Colonic mucosa (tissue), 4 donors: ENCODE measurements at places on chromosomes 12 and 14.

GRCh38 chr14:100621806-100622205, 34.6 kb upstream of the BEGAIN start:
- DNase-seq: peak; percentile 21

DNA sequence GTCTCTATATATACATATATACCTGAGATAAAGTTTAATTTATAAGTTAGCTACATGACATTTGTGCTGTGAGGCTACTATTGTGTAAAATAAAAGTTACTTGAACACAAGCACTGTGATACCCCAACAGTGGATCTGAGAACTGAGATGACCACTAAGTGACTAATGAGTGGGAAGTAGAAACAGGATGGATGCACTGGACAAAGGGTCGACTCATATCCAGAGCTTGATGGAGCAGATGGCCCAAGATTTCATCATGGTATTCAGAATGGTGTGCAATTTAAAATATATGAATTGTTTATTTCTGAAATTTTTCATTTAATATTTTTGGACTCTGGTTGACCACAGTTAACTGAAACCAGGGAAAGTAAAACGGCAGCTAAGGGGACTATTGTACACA, 908.6 kb upstream of the MDGA2 start:
- DNase-seq: no peak

DNA sequence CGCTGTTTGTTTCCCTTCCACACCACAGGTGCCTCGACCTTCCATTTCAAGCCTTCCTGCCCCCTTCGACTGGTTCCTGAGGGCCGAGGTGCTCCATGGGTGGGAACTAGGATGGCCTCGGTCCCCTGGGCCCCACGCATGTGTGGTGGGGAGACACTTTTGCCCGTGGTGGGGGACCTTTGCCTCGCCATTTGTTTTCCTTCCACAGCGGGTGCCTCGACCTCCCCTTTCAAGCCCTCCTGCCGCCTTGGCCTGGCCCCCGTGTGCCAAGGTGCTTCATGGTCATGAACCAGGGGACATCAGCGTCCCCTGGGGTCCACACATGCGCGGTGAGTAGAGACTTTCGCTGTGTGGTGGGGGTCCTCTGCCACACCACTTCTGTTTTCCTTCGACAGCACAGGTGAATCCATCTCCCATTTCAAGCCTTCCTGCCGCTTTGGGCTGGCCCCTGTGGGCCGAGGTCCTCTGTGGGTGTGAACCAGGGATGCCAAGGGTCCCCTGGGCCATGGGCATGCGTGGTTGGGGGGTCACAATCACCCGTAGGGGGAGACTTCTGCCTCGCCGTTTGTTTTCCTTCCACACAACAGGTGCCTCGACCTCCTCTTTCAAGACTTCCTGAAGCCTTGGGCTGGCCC, 364.4 kb downstream of the ALG10 start:
- DNase-seq: no peak

GRCh38 chr12:123387508-123388176, 3.7 kb downstream of the KMT5A start:
- no peak for DNase-seq

- DNase-seq: no peak
Observed at GRCh38 chr12:57846285-57846576, 298 bp downstream of the CTDSP2 start.

DNA sequence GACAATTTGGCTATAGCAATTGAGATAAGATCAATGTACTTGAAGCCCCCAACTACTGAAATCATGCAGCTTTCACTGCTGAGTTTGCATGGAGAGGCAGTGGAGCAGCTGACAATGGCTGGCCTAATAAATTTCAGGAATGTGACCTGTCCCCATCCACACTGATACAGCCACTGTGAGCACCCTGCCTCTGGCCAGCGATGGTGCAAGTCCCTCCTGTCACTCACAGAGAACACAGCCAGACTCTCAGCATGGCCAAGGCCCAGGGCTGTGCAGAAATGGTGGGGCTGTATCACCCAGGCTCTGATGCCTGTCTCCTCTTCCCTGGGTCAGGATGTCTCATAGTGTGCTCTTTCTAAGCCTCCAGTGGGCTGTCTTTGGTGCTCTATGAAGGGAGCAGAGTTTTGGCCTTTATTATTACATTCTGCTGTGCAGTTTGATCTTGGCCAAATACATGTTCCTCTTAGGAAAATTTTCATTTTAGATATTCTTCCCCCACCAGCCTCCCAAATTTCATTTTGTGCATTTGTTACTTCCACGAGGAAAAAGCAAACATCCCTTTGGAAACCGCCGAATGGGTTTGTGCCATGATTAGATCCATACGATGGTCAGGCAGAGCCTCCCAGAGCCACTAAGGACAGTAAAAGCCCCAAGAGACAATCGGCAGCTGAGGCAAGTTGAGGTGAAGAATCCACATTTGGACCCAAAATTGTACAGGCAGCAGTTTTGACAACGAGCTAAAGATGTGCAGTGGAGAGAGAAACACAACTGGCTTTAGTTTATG, 85.1 kb upstream of the WSCD2 start:
- no peak for DNase-seq

- no peak for DNase-seq
Observed at GRCh38 chr14:43012817-43013216, 1406.1 kb downstream of the LRFN5 start.

DNA sequence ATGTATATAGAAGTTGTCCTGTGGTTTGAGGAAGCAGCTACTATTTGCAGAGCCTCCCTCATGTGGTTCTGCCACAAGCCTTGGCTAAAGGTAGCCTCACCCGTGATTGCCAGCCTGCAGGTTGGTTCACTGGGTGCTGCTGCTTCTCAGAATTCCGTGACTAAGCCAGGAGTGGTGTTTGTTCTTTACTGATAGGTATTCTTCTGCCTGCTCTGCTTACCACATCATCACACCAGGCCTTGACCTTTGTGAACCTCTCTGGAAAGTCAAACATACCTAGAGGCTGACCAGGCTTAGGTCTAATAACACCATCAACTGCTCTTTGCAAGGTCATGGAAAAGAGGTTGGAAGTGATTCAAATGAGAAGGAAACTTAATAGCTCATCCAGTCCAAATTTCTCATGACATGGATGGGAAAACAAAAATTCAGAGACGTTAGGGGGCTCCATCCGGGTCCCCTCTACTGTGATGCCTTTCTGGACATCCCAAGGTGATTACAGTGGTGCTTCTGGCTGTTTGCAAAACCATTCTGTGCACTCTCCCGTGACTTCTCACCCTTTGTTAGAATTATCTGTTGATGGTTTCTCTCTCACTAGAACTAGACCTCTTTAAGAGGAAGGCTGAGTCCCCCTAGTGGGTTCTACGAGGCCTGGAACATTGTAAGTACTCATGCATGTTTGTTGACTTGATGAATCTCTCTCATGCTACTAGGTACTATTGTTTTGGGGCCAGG, 8.5 kb upstream of the SOCS2 start:
- DNase-seq: no peak

DNA sequence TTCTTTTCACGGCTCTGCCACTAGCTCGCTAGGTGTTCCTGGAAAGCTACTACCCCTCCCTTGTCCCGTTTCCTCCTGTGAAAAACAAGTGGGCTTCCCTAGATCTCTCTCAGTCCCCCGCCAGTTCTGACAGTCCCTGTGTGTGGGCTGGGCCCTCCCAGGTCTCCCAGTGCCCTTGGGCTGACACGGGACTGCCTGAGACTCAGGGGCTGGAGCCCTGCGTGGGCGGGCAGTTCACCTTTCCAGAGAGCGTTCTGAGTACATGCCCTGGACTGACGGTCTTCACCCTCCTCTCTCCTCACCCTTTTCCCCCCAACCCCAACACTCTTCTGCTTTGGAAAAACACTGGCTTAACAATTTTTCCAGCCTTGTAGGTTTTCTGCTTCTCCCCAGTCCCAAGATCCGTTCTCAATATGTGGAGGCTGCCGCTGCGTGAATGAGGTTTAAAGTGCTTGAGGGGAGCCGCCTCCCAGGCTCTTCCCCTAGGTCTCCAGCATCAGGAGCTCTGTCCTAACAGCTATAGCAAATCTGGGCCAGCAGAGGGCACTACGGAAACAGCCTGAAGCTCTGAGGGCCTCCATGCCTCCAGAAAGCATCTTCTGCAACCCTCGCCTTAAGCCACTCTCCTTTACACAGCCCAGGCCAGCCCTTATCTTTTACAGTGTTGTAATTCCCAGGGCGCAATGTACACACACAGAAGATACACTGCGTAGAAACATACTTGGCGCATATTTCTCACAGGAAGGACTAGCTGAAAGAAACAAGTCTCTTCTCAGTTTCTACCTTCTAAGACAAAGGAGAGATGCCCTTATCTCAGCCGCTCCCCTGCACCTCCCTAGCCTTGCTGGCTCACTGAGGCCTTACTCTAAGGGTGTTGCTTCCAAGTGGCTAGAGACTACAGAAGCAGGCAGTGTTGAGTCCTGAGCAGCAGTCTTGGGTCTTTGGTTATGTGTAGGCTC, 10.4 kb upstream of the DCD start:
- DNase-seq: peak; percentile 28

- DNase-seq: no peak
Observed at GRCh38 chr12:120834489-120835303, 69.5 kb downstream of the SPPL3 start.

DNA sequence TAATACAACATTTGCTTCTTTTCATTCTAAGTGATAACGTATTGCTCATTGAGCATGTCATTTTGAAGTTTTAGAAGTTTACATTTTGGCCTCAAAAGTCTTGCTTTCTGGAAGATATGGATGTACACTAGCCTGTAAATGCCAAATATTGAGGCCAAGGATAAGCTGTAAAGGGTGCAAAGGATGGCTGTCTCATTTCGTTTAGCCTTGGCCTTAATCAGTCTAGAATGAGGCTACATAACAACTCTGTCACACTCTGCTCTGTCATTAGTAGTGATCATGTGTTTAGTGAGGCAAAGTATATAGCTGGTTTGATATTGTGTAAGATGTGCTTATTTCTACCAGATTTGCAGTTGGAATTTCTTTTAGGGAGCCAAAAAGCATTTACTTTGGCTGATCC, 344.5 kb downstream of the TMTC2 start:
- no peak for DNase-seq

- no peak for DNase-seq
Observed at GRCh38 chr12:112525426-112525809, 106.7 kb downstream of the PTPN11 start.
